ENCODE measurements at places on chromosomes 5 and 9. TPM values are rescaled to one million over a fixed set of nuclear protein-coding genes. Genes with fewer than 3 reads are reported as not detected.

DNA sequence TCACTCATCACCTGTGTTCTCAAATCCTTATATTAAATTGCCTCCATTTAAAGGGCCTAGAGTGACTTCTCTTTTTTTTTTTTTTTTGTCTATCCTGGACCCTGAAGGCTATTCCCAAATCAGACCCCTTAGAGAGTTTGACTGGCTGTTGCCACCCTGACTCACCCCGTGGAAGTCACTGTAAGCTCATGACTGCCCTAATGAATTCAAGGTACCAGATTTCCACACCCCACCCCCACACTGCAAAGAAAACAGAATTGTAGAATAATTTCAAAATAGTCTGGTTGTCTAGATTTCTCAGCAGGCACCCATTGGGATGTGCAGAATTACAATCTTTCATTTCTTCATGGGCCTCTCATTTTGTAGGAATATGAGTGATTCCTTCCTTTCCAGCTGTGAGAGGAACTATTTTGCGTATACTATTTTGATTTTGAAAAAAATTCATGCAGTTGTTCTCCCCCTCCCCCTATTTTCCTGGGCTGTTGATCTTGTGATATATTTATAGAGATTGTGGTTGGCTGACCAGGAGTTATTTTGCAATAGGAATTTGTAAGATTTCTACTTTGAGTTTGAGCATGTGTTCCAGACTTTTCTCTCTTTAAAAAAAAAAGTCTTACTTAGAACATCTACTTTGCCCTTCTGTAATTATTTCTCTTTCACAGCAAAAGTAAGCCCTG, 79.1 kb downstream of the ZNF618 start:
- no peaks in the 10 kb centered on the region for H3K4me1 ChIP-seq
- DNase-seq, result no peak
- no peak overlapping the region for H3K27ac ChIP-seq
- H3K27me3 ChIP-seq, result no peaks in the 10 kb centered on the region
- no peak overlapping the region for H3K4me3 ChIP-seq

Gene SLC34A3
- not detected for total RNA-seq

- H3K27ac ChIP-seq, result peak overlapping the region; percentile 58
- H3K36me3 ChIP-seq, result no peaks in the 10 kb centered on the region
- no peaks in the 10 kb centered on the region for H3K4me1 ChIP-seq
- no peak for DNase-seq
These were observed 38.1 kb downstream of the MRPS27 start for GRCh38 chr5:72281764-72282499.

Gene TRPM6
- total RNA-seq, result 4.7 TPM

Gene SHOC1
- total RNA-seq, result not detected

GRCh38 chr5:147887026-147887627, 8.6 kb downstream of the SCGB3A2 start:
- no peaks in the 10 kb centered on the region for H3K36me3 ChIP-seq
- no peak overlapping the region for H3K4me3 ChIP-seq
- H3K27ac ChIP-seq, result no peak overlapping the region
- H3K4me1 ChIP-seq, result no peaks in the 10 kb centered on the region

- no peaks in the 10 kb centered on the region for H3K27me3 ChIP-seq
- DNase-seq, result no peak
- no peak overlapping the region for H3K27ac ChIP-seq
- H3K4me1 ChIP-seq, result no peaks in the 10 kb centered on the region
- H3K36me3 ChIP-seq, result no peaks in the 10 kb centered on the region
- H3K4me3 ChIP-seq, result no peak overlapping the region
These were observed 296.7 kb downstream of the ARL15 start for GRCh38 chr5:54013556-54014194.

Gene TLR4
- 4.7 TPM for total RNA-seq

Gene BARHL1
- total RNA-seq, result not detected

DNA sequence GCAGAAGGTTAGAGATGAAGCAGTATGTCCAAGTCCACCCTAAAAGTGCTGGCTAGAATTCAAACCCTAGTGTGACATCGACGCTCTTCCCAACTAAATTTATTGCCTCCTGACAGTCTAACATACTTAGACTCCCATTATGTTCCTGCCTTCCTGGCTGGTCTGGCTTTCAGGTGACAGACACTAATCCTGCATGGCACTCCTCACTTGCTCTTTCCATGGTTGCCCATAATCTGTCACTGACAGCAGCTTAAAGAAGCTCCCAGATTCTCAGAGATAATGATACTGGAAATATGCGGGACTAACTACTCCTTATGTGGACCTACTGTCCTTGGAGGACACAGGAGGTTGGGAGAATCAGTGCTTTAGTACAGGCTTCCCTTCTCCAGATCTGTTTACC, 41.7 kb upstream of the HTR1A start:
- no peaks in the 10 kb centered on the region for H3K4me1 ChIP-seq
- no peak overlapping the region for H3K27ac ChIP-seq
- H3K27me3 ChIP-seq, result no peaks in the 10 kb centered on the region
- DNase-seq, result no peak

GRCh38 chr5:88394536-88395175, 126.0 kb upstream of the TMEM161B start:
- H3K4me1 ChIP-seq, result no peaks in the 10 kb centered on the region
- H3K27me3 ChIP-seq, result no peaks in the 10 kb centered on the region
- no peak overlapping the region for H3K27ac ChIP-seq
- no peaks in the 10 kb centered on the region for H3K36me3 ChIP-seq
- no peak overlapping the region for H3K4me3 ChIP-seq

DNA sequence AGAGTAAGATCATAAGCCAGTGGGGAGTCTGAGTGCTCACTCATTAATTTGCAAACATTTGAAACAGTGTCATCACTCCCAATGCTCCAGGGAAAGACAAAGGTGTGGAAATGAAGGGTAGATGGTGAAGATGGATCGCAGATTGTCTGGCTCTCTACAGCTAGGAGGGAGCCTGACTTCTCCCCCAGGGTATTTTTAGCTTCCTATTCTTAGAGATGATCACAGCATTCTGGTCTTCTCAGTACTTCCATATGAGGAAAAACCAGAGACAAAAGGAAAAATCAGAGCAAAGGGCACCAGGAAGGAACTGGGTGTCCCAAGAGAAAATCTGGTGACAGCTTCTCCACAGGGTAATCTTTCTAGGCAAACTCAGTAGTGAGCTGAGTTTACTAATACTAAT, 401.9 kb upstream of the GRIA1 start:
- H3K4me3 ChIP-seq, result no peak overlapping the region
- H3K4me1 ChIP-seq, result no peaks in the 10 kb centered on the region
- no peaks in the 10 kb centered on the region for H3K36me3 ChIP-seq
- no peak for DNase-seq
- H3K27me3 ChIP-seq, result no peaks in the 10 kb centered on the region

Gene SAP30L
- total RNA-seq, result 33.8 TPM

Gene ATP10B
- total RNA-seq, result not detected

GRCh38 chr9:15298362-15298761, 8.7 kb downstream of the TTC39B start:
- no peak overlapping the region for H3K27ac ChIP-seq
- no peaks in the 10 kb centered on the region for H3K4me1 ChIP-seq
- no peaks in the 10 kb centered on the region for H3K27me3 ChIP-seq
- no peak overlapping the region for H3K4me3 ChIP-seq

Gene CDH10
- total RNA-seq, result 0.77 TPM

DNA sequence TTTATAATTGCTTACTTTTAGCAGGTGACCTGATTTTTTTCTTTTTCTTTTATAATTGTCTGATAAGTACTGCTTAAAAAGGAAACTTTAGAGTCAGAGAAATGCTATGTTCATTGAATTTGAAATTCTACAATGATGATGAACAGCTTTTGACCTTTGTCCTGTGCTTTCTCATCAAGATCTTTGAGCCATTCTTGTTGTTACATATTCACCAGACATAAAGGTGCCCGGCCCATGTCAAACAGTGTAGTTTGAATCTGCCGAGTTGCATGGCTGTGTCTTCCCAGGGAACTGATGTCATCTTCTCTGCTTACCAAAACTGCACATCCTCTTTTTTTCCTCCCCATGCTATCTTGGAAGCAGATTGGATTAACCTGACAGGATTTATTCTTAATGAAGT, 163.6 kb downstream of the LRRC70 start:
- H3K4me3 ChIP-seq, result no peak overlapping the region
- H3K4me1 ChIP-seq, result no peaks in the 10 kb centered on the region
- no peak overlapping the region for H3K27ac ChIP-seq

GRCh38 chr9:23426144-23426543, 399.9 kb downstream of the ELAVL2 start:
- H3K4me3 ChIP-seq, result no peak overlapping the region
- H3K27me3 ChIP-seq, result no peaks in the 10 kb centered on the region
- H3K36me3 ChIP-seq, result no peaks in the 10 kb centered on the region
- H3K4me1 ChIP-seq, result no peaks in the 10 kb centered on the region
- no peak overlapping the region for H3K27ac ChIP-seq

GRCh38 chr9:88534456-88535225, at the start of gene NXNL2:
TSS of gene NXNL2 (plus strand) at chr9:88535178. CDS start at chr9:88535435, 257 bp downstream.
- no peaks in the 10 kb centered on the region for H3K27me3 ChIP-seq
- H3K36me3 ChIP-seq, result no peaks in the 10 kb centered on the region
- H3K4me3 ChIP-seq, result peak within 1 kb of the TSS; percentile 31
- peak within 1 kb of the TSS; percentile 73 for H3K27ac ChIP-seq
- H3K4me1 ChIP-seq, result no peaks in the 10 kb centered on the region

DNA sequence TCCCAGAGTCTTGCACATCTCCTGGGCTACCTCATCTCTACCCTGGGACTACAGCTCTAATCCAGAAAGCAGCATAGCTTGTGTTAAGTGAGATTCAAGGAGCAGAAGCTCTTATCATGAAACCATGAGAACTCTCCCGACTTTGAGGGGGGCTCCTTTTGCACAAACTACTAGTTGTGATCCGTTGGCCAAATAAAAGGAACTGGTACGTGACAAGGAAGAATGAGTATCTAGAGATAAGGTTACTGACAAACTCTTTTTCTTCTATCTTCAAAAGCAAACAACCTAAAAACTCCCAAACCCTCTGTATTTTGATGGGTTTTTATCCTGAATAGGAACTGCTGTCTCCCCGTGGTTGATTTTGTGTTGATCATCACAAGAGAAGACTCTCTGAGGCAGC, 168.5 kb downstream of the SLC24A2 start:
- no peaks in the 10 kb centered on the region for H3K27me3 ChIP-seq
- DNase-seq, result no peak
- H3K4me1 ChIP-seq, result no peaks in the 10 kb centered on the region
- H3K27ac ChIP-seq, result no peak overlapping the region

DNA sequence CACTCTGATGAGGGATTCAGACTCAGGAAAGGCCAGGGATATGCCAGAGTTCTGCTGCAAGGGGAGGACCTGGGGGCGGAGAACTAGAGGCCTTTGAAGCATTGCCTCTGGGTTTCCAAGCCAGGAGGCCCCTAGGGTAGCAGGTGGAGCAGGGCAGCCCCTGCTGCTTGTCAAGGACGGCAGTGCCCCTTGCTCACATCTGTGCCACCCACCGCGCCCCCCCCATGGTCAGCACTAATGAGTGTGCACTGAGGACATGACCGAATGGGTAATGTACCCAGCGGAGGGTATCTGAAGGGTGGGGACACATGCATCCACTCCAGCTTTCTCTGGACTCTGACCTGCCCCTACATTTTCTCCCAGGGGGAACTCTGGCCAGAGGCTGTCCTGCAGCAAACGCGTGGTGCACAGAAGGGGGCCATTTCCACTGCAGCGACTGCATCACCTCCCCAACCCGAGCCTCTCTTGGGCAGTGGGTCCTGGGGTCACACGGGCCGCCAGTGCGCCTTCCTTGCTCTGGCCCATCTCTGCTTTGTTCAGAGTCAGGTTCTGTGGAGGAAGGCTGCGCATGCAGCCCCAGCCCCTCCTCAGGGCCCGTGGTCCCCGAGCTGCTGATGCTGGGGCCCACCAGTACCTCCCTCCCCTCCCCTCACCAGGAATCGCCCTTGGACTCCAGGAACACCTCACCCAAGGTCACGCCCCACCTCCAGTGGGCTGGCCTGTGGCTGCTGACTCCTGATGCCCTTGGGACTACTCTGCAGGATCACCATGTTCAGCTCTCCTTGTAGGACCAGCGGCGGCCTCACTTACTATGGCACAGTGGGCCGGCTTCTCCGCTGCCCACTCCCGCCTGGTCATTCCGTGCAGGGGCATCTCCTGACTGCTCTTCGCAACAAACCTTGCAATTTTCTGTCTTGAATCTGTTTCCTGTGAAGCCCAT, 31.2 kb downstream of the STC2 start:
- H3K4me1 ChIP-seq, result no peaks in the 10 kb centered on the region
- no peak for DNase-seq
- H3K27me3 ChIP-seq, result no peaks in the 10 kb centered on the region
- no peak overlapping the region for H3K27ac ChIP-seq

DNA sequence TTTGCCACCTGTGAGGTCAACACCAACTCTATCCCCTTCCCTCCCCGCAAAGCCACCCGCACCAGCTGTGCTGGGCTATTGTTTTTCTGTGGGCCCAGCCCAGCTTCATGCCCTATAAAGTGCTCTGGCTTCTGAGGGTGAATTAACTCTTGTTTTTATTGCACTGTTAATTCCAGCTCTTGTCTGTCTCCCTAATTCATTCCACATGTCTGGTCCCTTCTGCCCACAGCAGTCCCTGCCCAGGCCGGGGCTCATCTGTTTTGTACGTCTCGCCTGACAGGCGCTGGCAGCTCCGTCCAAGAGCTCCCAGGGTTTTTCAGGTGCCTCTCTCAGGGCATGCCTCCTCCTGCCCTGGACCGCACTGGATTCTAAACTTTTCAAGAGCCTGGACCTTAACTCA, 118.9 kb downstream of the PDZD2 start:
- no peaks in the 10 kb centered on the region for H3K4me1 ChIP-seq
- H3K36me3 ChIP-seq, result no peaks in the 10 kb centered on the region
- H3K27ac ChIP-seq, result no peak overlapping the region
- no peak overlapping the region for H3K4me3 ChIP-seq
- no peak for DNase-seq
- H3K27me3 ChIP-seq, result no peaks in the 10 kb centered on the region

DNA sequence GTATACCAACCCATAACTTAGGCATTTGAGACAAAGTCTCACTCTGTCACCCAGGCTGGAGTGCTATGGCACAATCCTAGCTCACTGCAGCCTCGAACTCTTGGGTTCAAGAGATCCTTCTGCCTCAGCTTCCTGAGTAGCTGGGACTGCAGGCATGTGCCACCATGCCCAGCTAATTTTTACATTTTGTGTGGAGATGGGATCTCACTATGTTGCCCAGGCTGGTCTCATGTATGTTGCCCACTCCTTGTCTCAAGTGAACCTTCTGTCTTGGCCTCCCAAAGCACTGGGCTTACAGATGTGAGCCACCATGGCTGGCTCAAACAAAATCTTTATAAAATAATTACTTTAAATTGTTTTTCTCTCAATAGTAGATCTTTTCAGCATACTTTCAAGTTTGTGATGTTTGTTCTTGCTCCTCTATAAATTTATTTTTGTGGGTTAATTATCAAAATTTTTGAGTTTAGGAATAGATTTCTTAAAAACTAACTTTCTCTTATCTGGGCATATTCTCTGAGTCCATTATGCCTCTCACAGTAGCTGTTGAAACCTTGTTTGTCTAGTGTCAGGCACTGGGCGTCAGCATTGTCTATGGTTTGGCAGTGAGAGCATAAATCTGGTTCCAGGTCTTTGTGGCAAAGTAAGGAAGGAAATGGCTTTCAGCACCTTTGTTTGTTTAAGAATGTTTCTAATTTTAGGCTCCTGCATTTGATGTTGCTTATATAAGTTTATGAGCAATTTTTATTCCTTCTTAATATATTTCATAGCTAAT, 38.7 kb downstream of the NLN start:
- H3K4me3 ChIP-seq, result no peak overlapping the region
- no peaks in the 10 kb centered on the region for H3K36me3 ChIP-seq
- DNase-seq, result peak; percentile 43

Data from prostate gland (tissue), 2 donors.